ENCODE measurements at places on chromosomes 12 and 14.

DNA sequence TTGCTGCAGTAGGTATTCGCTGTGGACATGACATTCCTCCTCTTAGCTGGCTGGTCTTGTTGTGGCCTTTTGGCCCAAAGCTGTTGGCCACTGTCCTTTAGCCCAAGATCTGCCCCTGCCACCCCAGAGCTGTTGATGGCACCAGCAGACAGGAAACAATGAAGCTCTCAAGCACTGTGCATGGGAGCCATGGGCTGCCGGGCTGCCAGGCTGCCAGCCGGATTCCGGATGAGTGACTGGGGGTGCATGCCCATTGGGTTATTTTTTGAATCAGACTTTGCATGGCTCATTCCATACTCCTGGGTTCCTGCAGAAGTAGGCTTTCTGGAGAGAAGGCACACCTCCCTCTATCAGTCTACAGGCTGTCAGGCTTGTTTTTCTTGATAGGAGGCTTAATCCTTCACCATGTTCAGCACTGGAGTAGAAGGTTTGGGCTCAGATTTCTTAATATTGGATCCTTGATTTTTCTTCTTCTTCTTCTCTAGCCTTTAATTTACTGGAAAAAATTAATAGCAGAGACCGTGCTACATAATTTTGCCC, 32.4 kb downstream of the MAX start:
- DNase-seq = no peak

DNA sequence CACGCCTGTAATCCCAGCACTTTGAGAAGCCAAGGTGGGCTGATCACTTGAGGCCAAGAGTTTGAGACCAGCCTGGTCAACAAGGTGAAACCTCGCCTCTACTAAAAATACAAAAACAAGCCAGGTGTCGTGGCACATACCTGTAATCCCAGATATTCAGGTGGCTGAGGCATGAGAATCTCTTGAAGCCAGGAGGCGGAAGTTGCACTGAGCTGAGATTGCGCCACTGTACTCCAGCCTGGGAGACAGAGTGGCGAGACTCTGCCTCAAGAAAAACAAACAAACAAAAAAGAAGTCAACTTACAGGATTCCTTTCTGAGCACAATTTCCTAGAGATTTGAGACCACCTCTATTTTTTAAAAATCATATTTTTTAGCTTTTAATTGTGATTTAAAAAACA, 45.3 kb downstream of the DGLUCY start:
- no peak for DNase-seq

DNA sequence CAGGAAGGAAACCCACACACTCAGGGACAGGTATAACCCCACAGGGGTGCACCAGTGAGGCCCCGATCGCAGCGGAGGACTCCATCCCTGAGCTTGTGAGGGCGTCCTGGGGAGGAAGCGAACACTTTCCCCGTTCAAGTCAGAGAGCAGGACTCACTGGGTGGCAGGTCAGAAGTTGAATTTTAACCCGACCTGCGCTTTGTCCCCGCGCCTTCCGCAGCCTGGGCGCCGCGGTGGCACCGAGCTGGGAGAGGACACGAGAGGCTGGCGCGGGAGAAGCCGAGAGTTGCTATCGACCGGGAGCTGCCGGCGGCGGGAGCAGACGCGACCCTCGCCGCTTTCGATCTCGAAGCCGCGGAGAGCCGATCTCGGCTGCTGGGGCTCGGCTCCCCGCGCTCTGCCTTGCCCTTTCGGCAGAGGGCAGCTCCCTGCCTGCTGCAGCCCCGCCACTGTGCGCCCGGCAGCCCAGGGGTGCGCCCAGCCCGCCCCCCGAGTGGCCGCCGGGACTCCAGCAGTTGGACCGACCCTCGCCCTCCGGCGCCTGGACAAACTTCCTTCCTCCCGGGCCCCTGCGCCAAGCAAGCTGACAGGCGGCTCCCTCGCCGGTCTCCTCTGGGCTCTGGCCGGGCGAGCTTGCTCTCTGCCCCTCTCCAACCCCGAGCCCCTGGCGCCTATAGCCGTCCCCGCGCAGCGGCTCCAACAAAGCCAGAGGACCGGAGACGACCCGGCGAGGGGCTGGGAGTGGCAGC, 918 bp downstream of the LIN7A start:
- no peak for DNase-seq

DNA sequence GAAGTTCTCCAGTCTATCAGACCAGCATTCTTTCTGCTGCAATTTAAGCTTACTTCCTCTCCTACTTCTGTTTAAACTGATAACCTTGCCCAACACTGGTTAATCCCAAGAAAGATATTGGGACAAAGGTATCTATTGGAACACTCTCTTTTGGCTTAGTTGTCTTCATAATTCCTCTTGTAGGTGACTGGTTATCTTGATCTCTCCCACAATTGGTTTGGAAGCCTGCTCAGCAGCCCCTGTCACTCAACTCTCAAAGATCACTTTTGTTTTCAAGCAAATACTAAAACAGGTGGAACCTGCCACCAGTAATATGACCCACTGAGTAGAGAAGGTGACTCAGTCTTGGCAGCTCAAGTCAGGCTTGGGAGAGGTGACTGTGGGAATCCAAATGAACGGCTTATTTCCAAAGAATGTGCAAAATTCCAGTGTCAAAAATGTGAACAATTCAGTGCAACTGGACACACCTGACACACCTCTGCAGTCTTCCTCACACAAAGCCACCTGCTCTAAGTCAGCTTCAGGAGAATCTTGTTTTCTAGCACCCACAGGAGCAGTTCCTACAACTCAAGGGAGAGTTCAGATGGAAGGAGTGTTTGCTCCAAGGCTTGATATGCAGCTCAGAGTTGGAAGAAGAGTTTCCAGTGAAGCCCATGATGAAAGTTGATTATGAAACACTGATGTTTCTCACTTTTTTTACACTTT, 83.2 kb upstream of the SLC38A2 start:
- DNase-seq = no peak

DNA sequence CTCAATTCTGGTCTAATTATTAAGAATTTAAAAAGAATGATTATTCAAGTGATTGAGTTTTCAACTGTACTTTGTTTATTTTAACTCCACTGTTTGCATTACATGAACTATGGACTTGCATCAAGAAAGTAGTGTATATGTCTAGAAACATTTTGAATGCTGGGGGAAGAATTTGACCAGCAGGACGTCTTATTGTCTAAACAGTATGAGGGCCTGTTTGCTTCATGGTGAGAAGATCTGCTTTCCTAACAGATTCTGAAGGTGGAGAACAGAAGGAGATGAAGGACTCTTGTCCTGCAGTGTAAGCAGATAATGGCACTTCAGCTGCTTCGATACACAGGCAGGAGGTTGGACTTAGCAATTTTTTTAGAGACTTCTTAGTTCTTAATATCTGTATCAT, 176.0 kb downstream of the DACT1 start:
- no peak for DNase-seq

GRCh38 chr12:87117526-87117925, 861.3 kb upstream of the MGAT4C start:
- DNase-seq = no peak

Measured in substantia nigra (tissue), 51 donors.